Stimulated activated CD4-positive, alpha-beta T cell treated with anti-CD3 and anti-CD28 coated beads, Interleukin-1b, Interleukin-23, amount 100 ng/mL, for 1 hour (primary cell): ENCODE measurements at places on chromosomes 11 and 22.

DNA sequence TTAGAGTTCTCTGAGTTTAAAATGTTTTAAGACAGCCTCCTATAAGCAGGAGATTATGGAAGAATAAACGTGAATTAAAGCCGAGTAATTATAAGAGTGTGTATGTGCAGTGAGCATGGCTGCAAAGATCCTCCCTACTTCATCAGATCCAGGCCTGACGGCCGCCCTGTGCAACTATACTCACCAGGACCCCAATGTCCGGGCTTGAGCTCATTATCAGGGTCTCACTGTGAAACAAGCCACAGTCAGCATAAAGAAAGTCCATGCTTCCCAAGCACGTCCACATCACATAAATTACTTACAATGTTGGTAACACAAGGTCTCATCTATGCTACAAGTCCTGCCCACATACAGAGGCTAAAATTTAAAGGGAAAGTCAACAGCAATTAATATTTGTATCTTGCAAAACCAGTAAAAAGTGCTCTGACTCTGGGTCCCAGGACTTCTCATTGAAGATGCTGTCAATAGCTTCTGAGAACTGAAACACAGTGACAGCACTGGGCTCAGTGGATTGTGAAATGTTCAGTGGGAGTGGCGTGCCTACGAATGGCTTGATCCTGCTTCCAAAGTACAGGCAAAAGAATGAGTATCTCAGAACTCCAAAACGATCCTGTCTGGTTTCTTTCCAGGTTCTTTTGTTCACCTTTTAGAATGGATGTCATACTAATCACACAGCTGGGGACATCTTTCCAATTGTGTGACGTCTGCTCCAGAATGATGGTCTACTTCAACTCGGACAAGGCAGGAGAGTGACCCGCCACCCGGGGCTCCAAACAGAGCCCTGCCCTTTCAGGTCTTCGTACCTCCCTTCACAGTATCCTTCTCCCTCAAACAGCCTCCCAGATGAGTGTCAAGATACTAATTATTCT, 72.1 kb upstream of the ARFGAP3 start:
- no peak for DNase-seq

- DNase-seq = no peak
Measured at GRCh38 chr11:87038235-87038977, 672 bp downstream of the TMEM135 start.

- DNase-seq = no peak
Measured at GRCh38 chr11:114762408-114762807, 84.1 kb downstream of the NXPE2 start.

- DNase-seq = no peak
Measured at GRCh38 chr22:33921525-33922348, 1.5 kb upstream of the LARGE1 start.

GRCh38 chr11:59223177-59223576, 10.4 kb upstream of the MPEG1 start:
- DNase-seq = no peak

DNA sequence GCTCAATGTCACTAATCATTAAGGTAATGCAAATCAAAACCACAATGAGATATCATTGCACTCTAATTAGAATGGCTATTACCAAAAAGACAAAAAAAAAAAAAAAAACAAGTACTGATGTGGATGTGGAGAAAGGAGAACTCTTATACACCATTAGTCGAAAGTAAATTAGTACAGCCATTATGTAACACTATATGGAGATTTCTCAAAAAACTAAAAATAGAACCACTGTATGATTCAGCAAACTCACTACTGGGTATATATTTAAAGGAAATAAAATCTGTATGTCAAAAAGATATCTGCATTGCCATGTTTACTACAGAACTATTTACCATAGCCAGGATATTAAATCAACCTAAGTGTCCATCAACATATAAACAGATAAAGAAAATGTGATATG, 265.4 kb upstream of the ARHGAP20 start:
- no peak for DNase-seq

DNA sequence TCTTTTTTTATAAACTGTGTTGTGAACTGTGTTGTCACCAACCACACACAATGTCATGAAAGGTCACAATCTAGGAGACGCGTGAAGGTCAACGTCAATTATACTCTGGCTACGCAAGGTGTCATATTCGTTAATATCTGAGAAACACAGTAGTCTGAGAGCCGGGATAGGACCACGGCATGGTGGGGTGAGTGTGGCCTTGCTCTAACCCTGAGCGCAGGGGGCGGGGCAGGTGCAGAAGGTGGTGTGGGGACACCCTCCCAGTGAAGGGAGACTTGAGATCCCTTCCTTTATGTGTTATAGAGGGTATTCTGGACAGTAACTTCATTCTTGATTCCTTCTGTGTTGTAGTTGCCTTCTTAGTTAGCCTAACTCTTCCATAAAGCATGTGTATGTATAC, 883.0 kb downstream of the OPCML start:
- DNase-seq = no peak

DNA sequence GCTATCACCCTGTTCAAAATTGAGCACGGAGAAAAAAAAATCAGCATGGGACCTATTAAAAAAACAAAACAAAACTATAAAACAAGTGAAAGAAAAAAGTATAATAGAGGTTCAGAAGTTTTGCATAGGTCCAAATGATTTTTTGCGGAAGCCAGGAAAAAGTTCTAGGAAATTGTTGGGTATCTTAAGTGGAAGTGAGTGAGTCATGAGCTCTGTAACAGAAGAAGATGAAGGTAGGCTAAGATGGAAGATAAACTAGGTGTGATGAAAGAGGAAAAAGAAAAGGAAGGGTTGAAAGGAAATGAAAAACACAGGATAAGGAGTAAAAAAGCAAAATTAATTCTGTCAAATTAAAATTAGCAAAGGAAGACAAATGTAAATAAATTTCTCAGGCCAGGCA, 27.8 kb downstream of the SDHD start:
- no peak for DNase-seq

- no peak for DNase-seq
Measured at GRCh38 chr22:38415561-38416321, 39.3 kb downstream of the KCNJ4 start.
